ENCODE measurements at places on chromosomes 11 and 22.

DNA sequence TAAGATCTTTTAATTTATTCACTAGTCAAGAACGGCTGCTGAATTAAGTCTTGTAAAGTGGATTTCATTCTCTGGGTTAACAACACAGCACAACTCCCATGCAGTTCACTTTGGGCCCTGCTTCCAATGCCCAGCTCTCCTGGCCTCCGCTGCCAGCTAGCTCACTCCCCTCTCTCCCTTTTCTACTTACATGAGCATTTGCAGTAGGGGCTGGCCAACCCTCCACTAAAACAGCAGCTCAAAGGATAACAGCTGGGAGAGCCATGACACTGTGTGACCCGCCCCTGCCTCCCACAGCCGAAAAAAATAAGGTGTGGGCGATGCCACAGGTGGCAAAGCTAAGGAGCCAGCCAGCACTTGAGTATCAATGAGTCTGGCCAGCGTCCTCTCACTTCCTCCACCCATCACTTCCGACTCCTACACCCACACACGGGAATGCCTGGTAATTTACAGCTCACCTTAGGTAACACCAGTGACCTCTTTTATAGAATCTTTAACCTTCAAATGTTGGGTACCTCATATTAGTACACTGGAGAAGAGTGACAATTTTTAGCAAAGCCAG, 56.8 kb downstream of the DGCR2 start:
- DNase-seq = no peak

DNA sequence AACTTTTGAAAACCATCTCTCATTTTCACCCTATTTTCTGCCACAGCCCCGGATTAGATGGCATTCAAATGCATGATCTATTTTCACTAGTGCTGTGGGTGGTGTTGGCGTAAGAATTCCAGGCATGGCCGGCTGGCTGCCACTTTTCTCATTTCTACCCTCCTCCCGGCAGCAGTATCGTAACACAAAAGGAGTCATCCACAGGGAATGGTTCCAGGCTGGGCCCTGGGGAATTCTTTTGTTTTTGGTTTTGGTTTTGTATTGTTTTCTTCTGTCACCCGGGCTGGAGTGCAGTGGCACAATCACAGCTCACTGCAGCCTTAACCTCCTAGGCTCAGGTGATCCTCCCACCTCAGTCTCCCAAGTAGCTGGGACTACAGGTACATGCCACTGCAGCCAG, 13.8 kb downstream of the JAML start:
- DNase-seq = no peak

GRCh38 chr11:5252192-5252918, 2.2 kb downstream of the HBG2 start:
- no peak for DNase-seq

DNA sequence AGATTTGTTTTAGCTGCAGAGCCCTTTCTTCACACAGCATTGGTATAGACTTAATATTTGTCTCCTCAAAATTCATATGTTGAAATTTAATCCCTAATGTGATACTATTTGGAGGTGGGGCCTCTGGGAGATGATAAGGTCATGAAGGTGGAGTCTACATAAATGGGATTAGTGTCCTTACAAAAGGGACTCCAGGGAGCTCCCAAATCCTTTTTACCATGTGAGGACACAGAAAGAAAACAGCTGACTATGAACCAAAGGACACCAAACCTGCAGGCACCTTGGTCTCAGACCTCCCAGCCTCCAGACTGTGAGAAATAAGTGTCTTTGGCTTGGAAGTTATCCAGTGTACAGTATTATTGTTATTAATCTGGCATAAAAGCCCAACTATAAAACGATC, 10.2 kb downstream of the SLC35F2 start:
- DNase-seq = no peak

GRCh38 chr22:49499433-49500075, 328.1 kb downstream of the BRD1 start:
- no peak for DNase-seq

- DNase-seq = no peak
Observed at GRCh38 chr11:45279645-45280044, 6.5 kb downstream of the SYT13 start.

DNA sequence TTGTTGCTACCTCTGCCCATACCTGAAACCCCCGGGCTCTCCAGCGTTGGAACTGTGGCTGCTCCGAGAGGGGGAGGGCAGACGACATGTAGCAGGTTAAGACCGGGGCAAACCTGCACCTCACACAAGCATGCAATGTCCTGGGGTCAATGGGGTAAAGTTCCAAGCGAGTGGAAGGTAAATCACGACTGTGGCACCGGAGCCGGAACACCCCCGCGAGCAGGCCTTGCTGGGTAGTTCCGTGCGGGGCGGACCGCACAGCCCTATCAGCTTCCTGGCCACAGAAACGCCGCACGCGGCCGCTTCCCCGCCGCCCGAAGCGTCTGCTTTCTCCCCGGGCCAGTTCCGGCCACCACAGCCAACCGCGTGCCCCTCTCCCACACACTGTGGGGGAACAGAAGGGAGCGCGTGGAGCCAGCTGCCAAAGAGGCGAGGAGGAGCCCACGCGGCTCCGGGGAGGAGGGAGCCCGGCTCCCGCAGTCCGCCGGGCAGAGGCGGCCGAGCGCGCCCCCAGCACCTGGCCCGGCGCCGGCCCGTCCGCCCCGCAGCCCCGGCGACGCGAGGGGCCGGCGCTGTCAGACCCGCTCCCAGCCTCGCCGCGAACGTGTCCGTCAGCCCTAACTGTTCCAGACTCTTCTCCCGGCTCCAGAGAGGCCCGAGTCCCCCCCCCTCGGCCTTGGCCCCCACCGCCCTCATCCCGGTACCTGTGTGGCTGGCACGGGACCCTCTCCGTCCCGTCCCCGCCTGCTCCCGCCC, 1.6 kb downstream of the SPTBN2 start:
- no peak for DNase-seq

GRCh38 chr11:102367364-102367763, 20.4 kb downstream of the BIRC2 start:
- DNase-seq = no peak

DNA sequence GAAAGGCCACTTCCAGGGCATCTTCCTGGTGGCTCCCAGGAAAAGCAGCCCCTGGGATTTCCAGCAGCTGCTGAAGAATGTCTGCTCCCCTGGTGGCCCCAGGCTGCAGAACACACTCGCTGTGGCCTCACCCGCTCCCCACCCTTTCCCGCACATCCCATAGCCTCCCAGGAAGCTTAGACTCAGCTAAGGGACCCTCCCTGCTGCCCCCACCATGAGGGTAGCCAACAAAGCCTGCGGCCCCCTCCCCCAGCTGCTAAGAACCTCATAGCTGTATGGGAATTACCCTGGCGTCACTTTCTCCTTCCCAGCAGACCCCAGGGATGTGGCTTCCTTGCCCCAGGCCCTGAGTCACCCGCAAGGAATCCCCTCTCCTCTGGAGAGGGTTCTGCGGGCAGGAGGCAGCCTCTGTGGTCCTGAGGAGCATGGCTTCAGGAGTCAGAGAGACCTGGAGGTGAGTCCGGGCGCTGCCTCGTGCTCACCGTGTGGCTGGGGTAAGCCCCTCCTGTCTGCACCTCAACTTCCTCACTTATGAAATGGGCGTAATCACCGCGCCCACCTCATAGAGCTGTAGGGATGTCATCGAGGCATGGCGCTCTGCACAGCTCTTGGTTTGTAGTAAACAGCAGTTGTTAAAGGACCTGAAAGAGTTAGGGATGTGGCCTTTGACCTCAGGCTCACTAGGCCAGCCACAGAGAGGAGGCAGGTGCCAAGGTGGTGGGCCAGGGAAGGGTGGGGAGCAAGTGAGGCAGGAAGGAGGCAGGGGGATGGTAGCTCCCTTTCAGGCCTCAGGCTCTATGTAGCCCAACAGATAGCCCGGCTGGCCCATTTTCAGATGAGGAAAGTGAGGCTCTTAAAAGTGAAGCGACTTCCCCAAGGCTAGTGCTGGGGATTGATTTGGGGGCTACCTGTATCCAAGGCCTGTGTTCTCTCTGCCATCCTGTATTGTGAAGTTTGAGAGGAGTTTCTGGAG, 71.2 kb downstream of the LRRC32 start:
- DNase-seq = peak; percentile 1

- no peak for DNase-seq
Observed at GRCh38 chr11:44288133-44288526, 21.8 kb downstream of the ALX4 start.

GRCh38 chr11:79492008-79492407, 51.2 kb upstream of the TENM4 start:
- DNase-seq = no peak

- DNase-seq = no peak
Observed at GRCh38 chr22:49788504-49788903, 39.2 kb downstream of the BRD1 start.

- no peak for DNase-seq
Observed at GRCh38 chr11:33515347-33515746, 185.3 kb downstream of the C11orf91 start.

DNA sequence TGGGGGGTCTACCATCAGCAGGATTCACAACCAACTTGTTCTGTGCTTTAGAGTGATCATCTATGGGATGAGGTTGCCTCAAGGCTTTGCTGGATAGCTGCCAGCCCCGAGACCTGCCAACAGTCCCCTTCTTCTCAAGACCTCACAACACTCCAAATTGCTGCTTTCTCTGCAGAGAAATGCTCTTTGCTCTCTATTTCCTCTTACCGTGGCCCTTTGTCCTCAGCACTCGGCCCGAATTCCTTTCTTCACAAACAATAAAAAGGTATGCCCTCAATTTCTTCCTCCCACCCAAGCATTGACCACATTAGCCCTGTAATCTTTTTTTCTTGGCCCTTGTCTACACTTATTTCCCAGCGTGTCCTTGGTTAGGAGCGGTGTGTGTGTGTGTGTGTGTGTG, 147.4 kb upstream of the SNX19 start:
- DNase-seq = no peak
